ENCODE measurements at places on chromosomes 1 and 21. TPM values are rescaled to one million over a fixed set of nuclear protein-coding genes. Genes with fewer than 3 reads are reported as not detected.

Gene NRAS
- total RNA-seq = 35.2 TPM

DNA sequence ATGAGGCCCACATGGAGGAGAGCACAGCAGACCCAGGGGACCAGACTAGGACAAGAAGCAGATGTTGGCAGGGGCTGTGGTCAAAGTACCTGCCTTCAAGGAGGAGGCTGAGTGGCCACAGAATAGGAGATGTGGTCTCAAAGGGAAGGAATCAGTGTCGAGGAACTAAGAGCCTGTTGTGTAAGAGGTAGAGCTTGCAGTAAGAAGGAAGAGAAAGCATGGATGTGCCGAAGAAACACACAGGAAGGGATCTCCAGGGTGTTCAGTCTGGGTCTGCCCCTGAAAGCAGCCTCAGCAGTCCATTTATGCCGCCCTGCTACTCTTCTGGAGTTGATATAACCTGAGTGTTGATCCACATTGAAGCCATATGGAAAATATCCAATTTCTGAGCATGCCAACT, 83.9 kb downstream of the NID1 start:
- peaks cover 28% of the 10 kb centered on the region for H3K36me3 ChIP-seq
- H3K27ac ChIP-seq = no peak overlapping the region
- H3K4me3 ChIP-seq = no peak overlapping the region

GRCh38 chr1:150875197-150876118, 941 bp downstream of the ARNT start:
- H3K4me1 ChIP-seq = peaks cover 8% of the 10 kb centered on the region
- no peaks in the 10 kb centered on the region for H3K36me3 ChIP-seq
- no peak for DNase-seq
- no peaks in the 10 kb centered on the region for H3K27me3 ChIP-seq

DNA sequence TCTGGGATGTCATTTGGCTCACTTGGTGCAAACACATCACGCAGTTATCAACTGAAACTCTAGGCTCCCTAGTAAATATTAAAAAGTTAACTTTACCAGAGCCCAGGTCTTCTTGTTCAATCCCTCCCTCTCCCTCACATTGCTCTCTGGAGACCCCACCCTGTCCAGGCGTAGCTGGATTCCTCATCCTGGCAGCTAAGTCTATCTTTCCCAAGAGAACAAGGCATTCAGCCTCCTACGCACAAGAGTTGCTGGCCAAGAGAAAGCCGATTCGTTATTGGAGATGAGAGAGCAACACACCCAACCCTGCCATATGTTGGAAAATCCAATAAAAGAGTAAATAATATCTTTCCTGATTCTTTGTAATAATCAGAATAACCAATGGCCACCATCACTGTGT, 117.9 kb downstream of the SLC30A10 start:
- no peak overlapping the region for H3K4me3 ChIP-seq
- H3K27me3 ChIP-seq = no peaks in the 10 kb centered on the region
- no peak overlapping the region for H3K27ac ChIP-seq
- no peaks in the 10 kb centered on the region for H3K36me3 ChIP-seq
- H3K4me1 ChIP-seq = no peaks in the 10 kb centered on the region
- no peak for DNase-seq

DNA sequence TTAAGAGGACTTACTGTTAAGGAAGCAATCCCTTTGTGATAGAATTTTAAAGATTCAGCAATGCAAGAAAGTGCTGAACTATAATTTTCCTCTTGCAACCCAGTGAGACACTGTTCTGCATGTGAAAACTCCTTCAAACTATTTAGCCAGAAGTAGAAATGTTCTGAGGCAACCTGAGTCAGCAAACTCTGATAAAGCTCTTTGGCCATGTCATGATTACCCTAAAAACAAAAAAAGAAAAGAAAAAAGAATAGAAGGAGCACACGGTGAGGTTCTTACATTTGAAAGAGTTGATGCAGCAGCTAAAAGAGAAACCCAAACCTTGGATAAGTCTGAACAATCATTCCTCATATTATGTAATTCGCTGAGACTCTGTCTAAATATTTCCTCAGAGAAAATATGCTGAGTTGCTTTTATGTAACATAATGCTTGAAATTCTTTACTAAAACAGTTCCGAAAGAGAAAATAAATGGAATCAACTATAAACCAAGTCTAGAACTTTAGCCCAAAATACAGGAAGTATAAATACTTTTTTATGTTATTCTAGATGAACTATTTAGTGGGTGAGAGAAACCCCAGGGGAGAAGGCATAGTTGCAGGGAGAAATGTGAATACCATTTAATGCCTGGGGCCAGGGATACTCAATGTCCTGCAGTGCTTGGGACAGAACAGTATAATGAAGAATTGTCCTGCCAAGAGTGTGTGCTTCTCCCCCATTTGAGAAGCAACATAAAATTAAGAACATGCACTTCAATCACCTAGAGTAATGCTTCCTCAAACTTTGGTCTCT, 60.0 kb downstream of the INTS7 start:
- no peaks in the 10 kb centered on the region for H3K27me3 ChIP-seq
- no peak overlapping the region for H3K4me3 ChIP-seq
- H3K4me1 ChIP-seq = no peaks in the 10 kb centered on the region
- no peak for DNase-seq
- peaks cover 2% of the 10 kb centered on the region for H3K36me3 ChIP-seq
- H3K27ac ChIP-seq = peak overlapping the region; percentile 17

GRCh38 chr1:42034426-42034825, 115.7 kb upstream of the HIVEP3 start:
- no peak overlapping the region for H3K27ac ChIP-seq
- no peak overlapping the region for H3K4me3 ChIP-seq
- no peaks in the 10 kb centered on the region for H3K4me1 ChIP-seq
